ENCODE measurements at places on chromosomes 11 and 22. TPM values are rescaled to one million over a fixed set of nuclear protein-coding genes. Genes with fewer than 3 reads are reported as not detected.

The NRGN gene
- 5.7 TPM for total RNA-seq

DNA sequence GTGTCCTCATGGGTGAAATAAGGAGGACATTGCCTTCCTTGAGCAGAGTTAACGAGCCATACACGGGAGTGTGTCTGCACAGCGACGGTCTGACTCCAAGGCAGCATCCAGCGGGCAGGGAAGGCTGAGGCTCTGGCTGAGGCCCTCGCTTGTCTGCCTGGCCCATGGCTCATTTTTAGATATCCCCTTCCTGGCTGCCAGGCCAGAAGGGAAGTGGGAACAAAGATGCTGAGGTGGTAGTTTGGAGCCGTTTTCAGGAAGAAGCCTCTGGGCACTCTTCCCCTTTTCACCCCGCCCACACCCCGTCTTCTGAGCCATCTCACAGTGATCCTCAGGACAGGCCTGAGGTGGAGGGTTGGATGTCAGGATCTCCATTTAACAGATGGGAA lies 3.0 kb upstream of the SLCO2B1 start:
- H3K27ac ChIP-seq: no peak overlapping the region
- H3K27me3 ChIP-seq: peaks cover 1% of the 10 kb centered on the region
- no peaks in the 10 kb centered on the region for H3K36me3 ChIP-seq
- DNase-seq: no peak
- H3K4me1 ChIP-seq: peaks cover 13% of the 10 kb centered on the region
- no peak overlapping the region for H3K4me3 ChIP-seq

DNA sequence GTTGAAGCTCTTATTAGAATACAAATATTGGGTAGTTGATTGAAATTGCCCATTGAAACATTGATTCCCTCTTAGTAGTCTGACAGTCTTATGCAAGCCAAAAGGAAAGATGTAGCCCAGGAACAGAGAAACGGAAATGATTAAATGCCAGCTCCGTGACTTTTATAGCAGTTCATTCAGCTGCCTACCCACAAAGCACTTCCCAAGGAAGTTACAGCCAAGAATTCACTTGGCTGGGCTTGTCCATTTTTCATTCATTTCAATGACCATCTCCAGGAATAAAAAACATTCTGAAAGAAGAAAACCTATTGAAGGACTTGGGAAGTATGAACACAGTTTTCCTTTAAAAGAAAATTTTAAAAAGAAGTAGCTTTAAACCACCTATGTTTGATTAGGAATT lies 62.0 kb downstream of the NCAM1 start:
- H3K27ac ChIP-seq: no peak overlapping the region
- H3K4me1 ChIP-seq: no peaks in the 10 kb centered on the region
- H3K36me3 ChIP-seq: no peaks in the 10 kb centered on the region

The LGALS1 gene
- 247 TPM for total RNA-seq

The INS gene
- total RNA-seq: not detected

DNA sequence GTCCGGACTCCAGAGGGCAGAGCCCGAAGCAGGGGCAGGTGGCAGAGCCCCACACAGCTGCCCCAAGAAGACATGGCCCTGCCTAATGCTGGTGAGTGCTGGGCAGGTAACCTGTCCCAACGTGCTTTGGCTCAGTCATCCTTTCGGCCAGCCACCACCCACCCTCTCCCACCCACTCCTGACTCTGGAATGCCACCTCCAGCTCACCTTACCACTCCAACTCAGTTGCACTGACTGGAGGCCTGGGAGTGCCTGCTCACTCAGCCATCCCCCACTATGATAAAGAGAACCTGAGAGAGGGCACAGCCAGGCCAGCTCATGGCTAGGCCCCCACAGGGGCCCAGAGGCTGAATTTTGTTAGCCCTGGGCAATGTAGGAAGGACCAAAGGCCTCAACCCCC lies 53.8 kb upstream of the MPEG1 start:
- no peaks in the 10 kb centered on the region for H3K4me1 ChIP-seq
- no peak for DNase-seq
- H3K27ac ChIP-seq: no peak overlapping the region
- H3K4me3 ChIP-seq: no peak overlapping the region

DNA sequence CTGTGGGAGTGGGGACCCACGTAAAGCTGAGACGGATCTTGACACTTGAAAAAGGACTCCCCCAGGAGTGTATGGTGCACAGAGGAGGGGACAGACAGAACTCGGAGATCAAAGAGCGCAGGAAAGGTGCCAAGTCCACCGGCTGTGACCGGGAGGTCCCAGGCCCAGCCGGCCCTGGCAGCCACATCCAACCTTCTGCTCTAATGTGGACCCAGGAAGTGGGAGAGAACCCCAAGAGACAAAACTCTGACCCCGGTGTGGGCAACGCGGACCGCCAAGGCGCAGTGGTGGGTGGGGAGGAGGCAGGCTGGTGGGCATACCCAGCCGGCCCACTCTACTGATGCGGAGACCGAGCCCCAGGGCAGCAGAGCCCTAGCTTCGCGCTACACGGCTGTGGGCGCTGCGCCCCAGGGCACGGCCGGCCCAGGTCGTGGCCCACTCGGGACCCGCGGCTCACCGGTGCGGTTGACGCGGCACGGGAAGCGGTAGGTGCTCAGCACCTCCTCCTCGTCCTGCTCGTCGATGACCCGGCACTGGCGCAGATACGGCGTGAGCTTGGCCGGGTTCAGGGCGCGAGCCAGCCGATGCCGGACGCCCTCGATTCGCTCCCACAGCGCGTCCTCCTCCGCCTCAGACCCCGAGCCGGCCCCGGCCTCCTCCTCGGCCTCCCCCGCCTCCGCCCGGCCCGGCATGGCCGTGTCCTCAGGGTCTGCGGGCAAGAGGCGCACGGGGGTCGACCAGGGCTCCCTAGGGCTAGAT lies 527 bp downstream of the CARD10 start:
- peaks cover 2% of the 10 kb centered on the region for H3K4me1 ChIP-seq
- H3K27ac ChIP-seq: no peak overlapping the region
- no peak for DNase-seq
- peaks cover 37% of the 10 kb centered on the region for H3K27me3 ChIP-seq

GRCh38 chr22:38309614-38310517 lies 7.4 kb downstream of the CSNK1E start:
- peaks cover 24% of the 10 kb centered on the region for H3K36me3 ChIP-seq
- H3K27me3 ChIP-seq: no peaks in the 10 kb centered on the region
- no peak overlapping the region for H3K27ac ChIP-seq
- H3K4me3 ChIP-seq: no peak overlapping the region
- peaks cover 69% of the 10 kb centered on the region for H3K4me1 ChIP-seq

The MFRP gene
- total RNA-seq: not detected

DNA sequence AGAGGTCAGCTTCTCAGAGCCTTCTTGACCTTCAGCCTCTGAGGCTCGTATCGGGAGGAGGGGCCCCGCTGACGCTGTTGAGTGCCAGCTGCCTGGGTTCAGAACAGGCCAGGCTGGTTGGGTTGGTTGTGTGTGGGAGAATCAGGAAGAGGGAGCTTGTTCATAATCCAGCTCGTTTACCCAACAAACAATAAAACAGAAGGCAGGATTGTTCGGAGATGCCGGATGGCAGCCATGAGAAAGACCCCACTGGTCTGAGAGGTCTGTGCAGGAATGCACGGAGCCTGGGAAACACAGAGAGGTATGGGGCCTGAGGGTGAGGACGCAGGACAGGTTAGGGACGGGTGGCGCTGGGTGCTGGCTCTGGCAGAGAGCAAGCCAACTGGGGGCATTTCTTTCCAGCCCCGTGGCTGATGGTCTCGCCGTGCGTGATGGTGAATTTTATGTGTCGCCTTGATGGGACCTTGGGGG lies 31.6 kb upstream of the SHANK2 start:
- H3K4me1 ChIP-seq: no peaks in the 10 kb centered on the region
- DNase-seq: no peak
- no peak overlapping the region for H3K4me3 ChIP-seq
- H3K27ac ChIP-seq: no peak overlapping the region
- H3K36me3 ChIP-seq: no peaks in the 10 kb centered on the region
- H3K27me3 ChIP-seq: no peaks in the 10 kb centered on the region
